ENCODE measurements at places on chromosomes 4 and X. TPM values are rescaled to one million over a fixed set of nuclear protein-coding genes. Genes with fewer than 3 reads are reported as not detected.

DNA sequence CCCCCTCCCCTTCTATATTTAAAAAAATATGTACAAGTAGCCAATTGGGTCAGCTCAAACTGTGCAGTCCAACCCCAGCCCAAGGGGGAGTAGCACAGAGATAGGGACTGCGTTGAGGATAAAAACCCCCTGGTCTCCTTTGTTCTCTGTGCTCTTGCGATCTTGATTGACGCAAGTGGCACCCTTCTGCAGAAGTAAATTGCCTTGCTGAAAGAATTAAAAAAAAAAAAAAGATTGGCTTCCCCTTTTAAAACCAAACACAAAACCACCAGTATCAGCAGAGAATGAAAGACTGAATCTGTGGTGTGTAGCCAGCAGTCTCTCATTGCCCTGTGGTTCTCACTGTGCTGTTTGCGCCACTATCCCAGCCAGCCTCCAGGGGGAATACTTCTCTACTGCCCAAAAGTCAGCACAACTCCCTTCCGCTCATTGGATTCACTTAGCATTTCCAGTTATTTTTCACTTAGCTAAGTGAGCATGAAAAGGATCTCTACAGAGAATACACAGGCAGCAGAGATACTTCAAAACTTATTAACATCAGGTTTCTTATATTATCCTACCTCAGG is 29.7 kb downstream of the MANBA start:
- no peak overlapping the region for H3K4me3 ChIP-seq
- no peak overlapping the region for H3K27ac ChIP-seq
- no peak for DNase-seq
- no peaks in the 10 kb centered on the region for H3K4me1 ChIP-seq

- no peaks in the 10 kb centered on the region for H3K36me3 ChIP-seq
- no peak for DNase-seq
- no peak overlapping the region for H3K27ac ChIP-seq
Measured at GRCh38 chr4:63361628-63362027, 1047.6 kb downstream of the TECRL start.

DNA sequence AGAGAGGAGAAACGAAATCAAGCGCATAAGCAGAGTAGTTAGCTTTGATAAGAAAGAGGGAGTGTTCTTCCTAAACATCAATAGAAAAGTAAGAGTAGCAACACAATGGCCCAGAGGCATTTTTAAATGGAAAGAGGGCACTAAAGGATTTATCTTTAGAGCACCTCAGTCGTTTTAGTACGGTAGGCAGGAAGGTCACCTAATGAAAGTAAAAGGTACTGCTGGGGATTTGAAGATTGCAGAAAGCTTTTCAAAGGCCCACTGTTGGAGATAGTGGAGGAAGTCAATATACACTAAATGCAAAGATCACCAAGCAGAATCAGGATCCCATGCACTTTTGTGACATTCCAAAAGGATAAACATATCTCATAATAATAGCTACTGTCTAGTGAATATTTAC is 667.7 kb upstream of the GRID2 start:
- no peak for DNase-seq
- no peaks in the 10 kb centered on the region for H3K36me3 ChIP-seq
- H3K4me1 ChIP-seq, result no peaks in the 10 kb centered on the region
- no peak overlapping the region for H3K4me3 ChIP-seq

DNA sequence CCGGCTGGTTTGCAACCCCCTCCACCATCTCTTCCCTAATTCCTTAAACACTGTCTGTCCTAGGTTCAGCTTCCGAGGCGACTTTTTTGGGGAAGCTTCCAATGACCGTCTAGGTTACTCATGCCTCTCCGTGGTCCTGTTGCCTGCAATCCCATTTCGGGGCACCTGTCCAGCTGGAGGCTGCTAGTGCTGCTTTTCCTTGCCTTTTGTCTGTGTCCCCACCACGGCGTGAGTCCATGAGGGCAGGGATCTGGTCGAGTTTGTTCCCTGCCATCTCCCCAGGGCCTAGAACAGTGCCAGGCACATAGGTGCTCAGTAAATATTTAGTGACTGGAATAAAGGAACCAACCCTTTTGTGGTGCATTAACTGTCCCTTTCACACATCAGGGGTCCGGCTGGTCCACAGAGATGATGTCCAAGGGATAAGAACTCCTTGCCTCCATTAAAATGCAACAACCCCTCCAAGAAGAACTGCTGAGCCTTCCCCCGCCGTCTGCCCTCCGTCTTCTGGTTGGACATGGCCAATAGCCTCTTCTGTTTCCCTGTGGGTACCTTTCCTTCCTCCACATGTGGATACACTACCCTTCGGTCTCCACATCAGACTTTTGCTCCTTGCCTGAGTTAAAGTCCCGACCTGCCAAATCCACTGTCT is 5.7 kb upstream of the SORCS2 start:
- no peak for DNase-seq
- H3K27ac ChIP-seq, result no peak overlapping the region
- H3K4me1 ChIP-seq, result no peaks in the 10 kb centered on the region

DNA sequence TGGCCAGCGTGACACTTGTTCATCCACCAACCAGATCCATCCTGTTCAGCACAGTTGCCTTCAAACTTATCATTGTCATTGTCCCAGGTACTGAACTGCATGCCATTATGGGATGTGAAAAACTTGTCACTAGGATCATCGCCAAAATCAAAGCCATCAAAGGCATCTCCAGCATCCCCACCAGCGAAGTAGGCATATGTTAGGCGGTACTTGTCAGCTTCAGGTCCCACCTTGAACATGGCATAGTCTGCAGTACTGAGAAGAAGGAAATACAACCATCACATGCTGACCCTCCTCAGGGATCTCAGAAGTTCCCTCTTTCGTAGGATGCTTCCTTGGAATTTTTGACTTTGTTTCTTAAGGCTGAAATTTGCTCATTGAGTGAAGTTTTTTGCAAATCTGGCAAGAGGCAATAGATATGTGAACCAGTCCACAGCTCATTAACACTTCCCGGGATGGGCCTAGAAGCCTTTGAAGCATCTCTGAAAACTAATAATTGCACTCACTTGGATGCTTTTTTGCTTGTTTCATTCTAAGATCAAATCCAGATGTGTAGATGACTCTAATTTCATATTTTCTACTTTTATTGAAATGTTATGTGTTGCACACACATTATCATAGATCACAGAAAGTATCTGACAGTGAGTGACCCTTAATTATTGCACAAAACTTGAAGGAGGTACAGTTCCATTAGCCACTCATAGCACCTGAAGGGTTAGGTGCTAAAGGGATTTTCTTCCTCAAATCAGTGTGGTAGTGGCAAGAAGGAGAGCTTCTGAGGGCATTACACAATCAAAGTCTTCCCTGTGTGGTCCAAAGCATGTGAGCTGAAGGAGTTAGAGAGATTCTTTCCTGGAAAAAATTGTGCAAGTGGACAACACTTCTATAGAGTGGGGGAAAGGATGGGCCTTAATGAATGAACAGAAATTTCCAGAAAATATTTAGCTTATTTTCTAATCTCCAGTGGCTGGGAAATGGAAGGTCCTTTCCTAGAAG is 5.4 kb downstream of the FGG start:
- H3K27me3 ChIP-seq, result peaks cover 6% of the 10 kb centered on the region
- H3K4me3 ChIP-seq, result no peak overlapping the region
- no peak for DNase-seq

DNA sequence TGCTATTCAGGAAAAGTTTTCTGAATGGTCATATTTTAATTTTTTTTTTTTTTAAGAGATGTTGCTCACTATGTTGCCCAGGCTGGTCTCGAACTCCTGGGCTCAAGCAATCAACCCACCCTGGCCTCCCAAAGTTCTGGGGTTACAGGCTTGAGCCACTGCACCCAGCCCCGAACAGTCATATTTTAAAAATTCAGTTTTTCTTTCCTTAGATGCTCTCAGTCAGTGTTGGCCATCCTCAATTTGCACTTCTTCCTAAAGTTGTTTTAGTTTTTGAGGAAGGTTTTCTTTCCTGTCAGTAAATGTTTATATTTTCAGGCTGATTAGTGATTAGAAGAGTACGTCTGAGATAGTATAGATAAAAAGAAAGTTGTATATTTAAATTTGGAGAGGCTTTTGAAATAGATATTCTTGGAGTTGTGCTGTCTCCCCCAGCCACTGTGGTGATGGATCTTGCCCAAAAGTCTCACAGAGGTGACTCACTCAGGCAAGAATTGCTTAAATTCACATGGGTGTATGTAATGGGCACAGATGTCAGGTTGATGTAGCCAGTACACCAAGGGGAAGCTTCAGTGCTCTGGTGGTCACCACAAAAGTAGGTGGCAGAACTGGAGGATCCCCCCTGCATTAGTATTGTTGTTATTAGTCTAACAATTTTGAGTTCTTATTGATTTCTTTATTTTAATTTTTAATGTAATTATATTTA is 72.2 kb upstream of the ELOVL6 start:
- H3K27me3 ChIP-seq, result no peaks in the 10 kb centered on the region
- no peaks in the 10 kb centered on the region for H3K36me3 ChIP-seq
- no peak overlapping the region for H3K27ac ChIP-seq
- DNase-seq, result no peak
- H3K4me3 ChIP-seq, result no peak overlapping the region
- no peaks in the 10 kb centered on the region for H3K4me1 ChIP-seq

GRCh38 chrX:137982472-137983172 is 416.7 kb downstream of the ZIC3 start:
- H3K36me3 ChIP-seq, result no peaks in the 10 kb centered on the region
- no peak overlapping the region for H3K27ac ChIP-seq
- no peaks in the 10 kb centered on the region for H3K27me3 ChIP-seq
- H3K4me1 ChIP-seq, result no peaks in the 10 kb centered on the region

GIMD1 gene
- total RNA-seq, result not detected

DNA sequence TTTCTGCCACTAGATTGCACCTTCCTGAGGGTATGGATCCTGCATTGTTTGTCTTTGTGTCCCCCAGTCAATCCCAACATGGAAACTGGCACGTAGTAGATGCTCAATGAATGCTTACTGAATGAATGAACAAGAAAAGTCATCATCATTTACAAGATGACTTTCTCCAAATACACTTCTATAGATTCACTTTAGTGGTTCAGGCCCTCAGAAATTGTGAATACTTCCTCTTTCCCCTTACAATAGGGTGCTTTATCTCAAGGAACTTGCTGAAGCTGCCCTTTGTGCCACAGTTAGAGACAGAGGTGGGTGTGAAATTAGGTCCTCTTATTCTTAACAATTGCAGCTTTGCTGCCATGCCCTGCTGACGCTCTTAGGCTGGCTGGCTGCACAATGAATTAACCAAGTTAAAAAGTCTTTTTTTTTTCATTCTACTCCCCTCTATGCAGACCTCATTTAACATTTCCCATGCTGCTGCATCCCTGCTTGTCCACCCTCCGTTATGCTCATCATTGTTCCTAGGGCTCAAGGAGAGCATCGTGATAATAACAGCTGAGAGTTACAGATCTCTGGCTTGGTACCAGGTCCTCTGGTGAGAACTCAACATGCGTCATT is 108.0 kb upstream of the ZNF518B start:
- DNase-seq, result no peak
- H3K4me1 ChIP-seq, result no peaks in the 10 kb centered on the region
- H3K27me3 ChIP-seq, result no peaks in the 10 kb centered on the region
- H3K36me3 ChIP-seq, result no peaks in the 10 kb centered on the region
- no peak overlapping the region for H3K4me3 ChIP-seq
- no peak overlapping the region for H3K27ac ChIP-seq

- H3K36me3 ChIP-seq, result no peaks in the 10 kb centered on the region
- no peak for DNase-seq
- H3K4me3 ChIP-seq, result no peak overlapping the region
- no peak overlapping the region for H3K27ac ChIP-seq
- H3K4me1 ChIP-seq, result no peaks in the 10 kb centered on the region
- H3K27me3 ChIP-seq, result no peaks in the 10 kb centered on the region
Measured at GRCh38 chr4:169925678-169926077, 100.5 kb downstream of the MFAP3L start.

GRCh38 chrX:16304751-16305150 is 137.5 kb downstream of the MAGEB17 start:
- H3K4me1 ChIP-seq, result no peaks in the 10 kb centered on the region
- H3K27ac ChIP-seq, result no peak overlapping the region
- H3K27me3 ChIP-seq, result no peaks in the 10 kb centered on the region
- no peaks in the 10 kb centered on the region for H3K36me3 ChIP-seq
- DNase-seq, result no peak
- H3K4me3 ChIP-seq, result no peak overlapping the region

CAMK2D gene
- total RNA-seq, result 42.9 TPM

- no peak overlapping the region for H3K27ac ChIP-seq
- H3K36me3 ChIP-seq, result no peaks in the 10 kb centered on the region
- DNase-seq, result no peak
- H3K4me3 ChIP-seq, result no peak overlapping the region
- no peaks in the 10 kb centered on the region for H3K27me3 ChIP-seq
Measured at GRCh38 chrX:131801066-131801465, 222.0 kb upstream of the STK26 start.

GRCh38 chrX:148580016-148580415 is 79.6 kb downstream of the AFF2 start:
- H3K27me3 ChIP-seq, result no peaks in the 10 kb centered on the region
- no peak overlapping the region for H3K4me3 ChIP-seq
- DNase-seq, result no peak
- no peaks in the 10 kb centered on the region for H3K36me3 ChIP-seq
- no peaks in the 10 kb centered on the region for H3K4me1 ChIP-seq

SPON2 gene
- total RNA-seq, result 14.5 TPM

- H3K27ac ChIP-seq, result no peak overlapping the region
- no peaks in the 10 kb centered on the region for H3K27me3 ChIP-seq
- H3K36me3 ChIP-seq, result no peaks in the 10 kb centered on the region
- no peaks in the 10 kb centered on the region for H3K4me1 ChIP-seq
- no peak for DNase-seq
- no peak overlapping the region for H3K4me3 ChIP-seq
Measured at GRCh38 chrX:19334945-19335626, 8.6 kb upstream of the PDHA1 start.

GRCh38 chr4:80202190-80202711 is 4.9 kb downstream of the PRDM8 start:
- peaks cover 40% of the 10 kb centered on the region for H3K4me1 ChIP-seq
- peak overlapping the region; percentile 68 for H3K27ac ChIP-seq
- peak; percentile 17 for DNase-seq
- peak overlapping the region; percentile 58 for H3K4me3 ChIP-seq
- peaks cover 6% of the 10 kb centered on the region for H3K27me3 ChIP-seq
